ENCODE measurements at places on chromosomes 13 and 19.

DNA sequence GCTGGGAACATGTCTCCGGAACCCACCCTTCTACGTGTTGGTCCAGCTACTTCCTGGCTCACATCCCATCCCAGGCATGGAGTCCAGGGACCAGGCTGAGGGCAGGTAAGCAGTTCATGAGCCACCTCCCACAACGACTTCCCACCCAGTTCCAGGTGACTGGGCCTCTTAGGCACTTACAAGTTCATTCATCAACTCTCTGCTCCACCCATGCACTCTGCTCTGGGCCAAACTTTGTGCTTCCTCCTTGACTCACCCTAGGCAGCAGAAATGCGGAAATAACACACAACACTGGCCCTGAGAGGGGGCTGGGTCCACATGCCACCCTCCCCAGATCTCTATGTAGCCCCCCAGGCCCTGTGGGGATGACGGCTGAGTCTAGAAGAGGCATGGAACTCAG is 20.5 kb downstream of the IQCN start:
- DNase-seq: no peak

- no peak for DNase-seq
Measured at GRCh38 chr19:5837761-5838352, 1.6 kb downstream of the FUT6 start.

GRCh38 chr19:39308531-39309304 is 11.9 kb downstream of the LRFN1 start:
- no peak for DNase-seq

DNA sequence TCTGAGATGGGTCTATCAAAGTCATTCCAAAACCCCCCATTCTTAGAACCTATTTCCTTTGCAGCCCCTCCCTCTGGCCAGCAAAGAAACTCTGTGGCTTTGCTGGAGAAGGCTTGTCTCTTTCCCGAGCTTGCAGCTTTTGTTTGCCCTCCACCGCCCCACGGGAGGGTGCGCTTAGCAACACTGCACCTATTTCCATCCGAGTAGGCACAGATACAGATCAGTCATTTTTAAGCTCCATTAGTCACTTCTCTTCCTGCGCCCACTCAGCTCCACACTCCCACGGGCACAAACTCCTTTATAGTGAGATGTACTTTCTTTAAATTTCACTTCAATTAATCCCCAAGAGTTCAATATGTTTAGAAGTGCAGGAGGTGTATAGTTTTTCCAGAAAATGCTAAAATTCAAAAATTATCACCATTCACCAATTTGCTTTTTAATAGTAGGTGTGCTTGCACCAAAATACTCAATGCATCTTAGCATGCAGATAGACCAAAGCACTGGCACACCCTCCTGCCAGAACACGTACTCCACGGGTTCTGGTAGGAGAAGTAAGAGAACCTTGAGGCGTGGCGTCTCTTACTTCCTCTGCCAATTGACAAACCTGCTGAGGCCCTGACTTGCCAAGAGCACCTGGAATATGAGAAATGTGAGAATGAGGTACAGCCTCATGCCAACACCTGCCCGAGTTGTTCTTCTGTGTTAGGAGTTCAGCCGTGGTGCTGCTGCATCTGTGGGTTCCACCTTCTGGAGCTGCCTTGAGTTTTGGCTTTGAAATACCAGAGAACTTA is 183.7 kb downstream of the TEX29 start:
- peak; percentile 41 for DNase-seq

DNA sequence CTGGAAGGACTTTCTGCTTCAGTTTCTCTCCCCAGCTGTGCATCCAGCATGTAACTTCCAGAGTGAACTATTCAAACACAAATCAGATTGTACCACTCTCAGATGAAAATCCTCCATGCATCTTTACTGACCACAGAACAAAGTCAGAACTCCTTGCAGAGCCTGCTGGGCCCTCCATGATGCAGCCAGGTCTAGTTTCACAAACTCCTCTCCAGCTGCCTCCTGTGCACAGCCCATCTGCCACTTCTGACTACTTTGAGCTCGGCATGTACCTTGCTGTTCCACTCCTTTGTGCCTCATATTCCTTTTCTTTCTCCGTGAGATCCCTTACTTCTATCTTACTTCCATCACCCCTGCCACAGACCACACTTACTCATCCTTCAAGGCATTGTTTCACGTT is 31.4 kb downstream of the NALCN start:
- no peak for DNase-seq

- peak; percentile 83 for DNase-seq
Measured at GRCh38 chr13:48233046-48233888, at the start of gene ITM2B. ITM2B (plus strand) TSS chr13:48233206; CDS start chr13:48233361, 155 bp downstream.

DNA sequence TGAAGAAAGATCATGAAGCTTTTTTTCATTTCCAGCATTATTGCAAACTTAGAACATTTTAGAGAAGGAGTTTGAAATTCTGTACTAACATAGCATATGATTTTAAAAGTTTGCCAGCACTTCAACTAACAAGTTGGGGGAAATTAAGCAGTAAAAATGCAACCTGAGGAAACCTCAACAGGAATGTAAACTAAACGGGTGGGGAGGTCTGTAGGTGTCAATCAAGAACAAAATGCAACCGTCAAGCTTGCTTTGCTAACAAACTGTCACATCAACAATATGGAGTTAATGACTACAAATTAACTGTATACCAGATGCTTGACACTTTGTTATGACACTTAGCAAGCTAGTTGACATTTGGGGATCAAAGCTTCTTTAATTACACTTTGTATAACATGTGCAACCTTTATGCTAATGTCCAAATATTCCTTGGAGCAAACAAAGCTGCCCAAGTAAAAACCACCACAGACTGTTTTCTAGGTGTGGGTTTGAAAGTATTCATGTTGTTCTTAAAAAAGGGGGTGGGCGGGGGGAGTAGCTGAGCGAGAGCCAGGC is 52.1 kb downstream of the DACH1 start:
- DNase-seq: no peak

DNA sequence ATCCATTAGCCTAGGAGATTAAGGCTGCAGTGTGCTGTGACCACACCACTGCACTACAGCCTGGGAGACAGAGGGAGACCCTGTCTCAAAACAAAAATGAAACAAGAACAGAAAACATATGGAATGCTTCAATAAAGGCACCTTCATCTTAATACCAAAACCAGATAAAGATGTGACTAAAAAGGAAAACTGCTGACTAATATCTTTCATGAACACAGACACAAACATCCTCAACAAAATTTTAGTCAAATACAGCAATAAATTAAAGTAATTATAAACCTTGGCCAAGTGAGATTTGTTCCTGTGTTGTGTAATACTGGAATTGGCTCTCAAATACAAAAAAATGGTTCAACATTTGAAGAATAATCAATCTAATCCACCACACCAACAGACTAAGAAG is 103.5 kb downstream of the PRR20E start:
- no peak for DNase-seq

GRCh38 chr19:13691569-13692435 is 72.5 kb upstream of the MRI1 start:
- DNase-seq: peak; percentile 48

GRCh38 chr13:36752673-36753072 is 66.3 kb upstream of the RFXAP start:
- no peak for DNase-seq

GRCh38 chr13:44808185-44808584 is 181.1 kb downstream of the NUFIP1 start:
- no peak for DNase-seq

GRCh38 chr19:8210421-8211101 is 1.4 kb downstream of the CERS4 start:
- no peak for DNase-seq

DNA sequence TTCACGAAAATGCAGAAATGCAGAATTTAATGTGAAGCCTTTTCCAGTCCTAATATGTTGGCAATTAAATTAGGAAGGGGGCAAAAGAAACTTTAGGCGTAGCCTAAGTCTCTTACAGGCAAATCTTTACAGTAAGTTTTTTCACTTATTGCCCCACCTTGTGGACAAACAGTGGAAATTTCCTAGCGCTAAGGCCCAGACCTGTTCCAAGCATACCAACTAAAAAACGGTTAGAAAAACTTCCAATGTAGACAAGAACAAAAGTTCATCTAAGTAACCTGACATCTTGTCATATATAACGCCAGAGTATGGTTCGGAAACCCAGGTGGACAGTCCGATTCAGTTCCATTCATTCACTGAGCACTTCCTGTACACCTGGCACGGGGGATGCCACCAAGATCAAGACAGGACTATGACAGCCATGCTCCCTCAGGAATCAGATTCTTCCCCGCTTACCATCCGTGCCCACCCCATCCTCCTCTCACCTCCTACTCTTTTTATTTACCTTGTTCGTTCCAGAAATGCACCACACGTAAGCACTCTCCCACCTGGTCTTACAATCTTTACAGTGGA is 4.9 kb downstream of the ZAR1L start:
- DNase-seq: no peak

GRCh38 chr13:66995203-66995611 is 234.9 kb downstream of the PCDH9 start:
- DNase-seq: no peak

DNA sequence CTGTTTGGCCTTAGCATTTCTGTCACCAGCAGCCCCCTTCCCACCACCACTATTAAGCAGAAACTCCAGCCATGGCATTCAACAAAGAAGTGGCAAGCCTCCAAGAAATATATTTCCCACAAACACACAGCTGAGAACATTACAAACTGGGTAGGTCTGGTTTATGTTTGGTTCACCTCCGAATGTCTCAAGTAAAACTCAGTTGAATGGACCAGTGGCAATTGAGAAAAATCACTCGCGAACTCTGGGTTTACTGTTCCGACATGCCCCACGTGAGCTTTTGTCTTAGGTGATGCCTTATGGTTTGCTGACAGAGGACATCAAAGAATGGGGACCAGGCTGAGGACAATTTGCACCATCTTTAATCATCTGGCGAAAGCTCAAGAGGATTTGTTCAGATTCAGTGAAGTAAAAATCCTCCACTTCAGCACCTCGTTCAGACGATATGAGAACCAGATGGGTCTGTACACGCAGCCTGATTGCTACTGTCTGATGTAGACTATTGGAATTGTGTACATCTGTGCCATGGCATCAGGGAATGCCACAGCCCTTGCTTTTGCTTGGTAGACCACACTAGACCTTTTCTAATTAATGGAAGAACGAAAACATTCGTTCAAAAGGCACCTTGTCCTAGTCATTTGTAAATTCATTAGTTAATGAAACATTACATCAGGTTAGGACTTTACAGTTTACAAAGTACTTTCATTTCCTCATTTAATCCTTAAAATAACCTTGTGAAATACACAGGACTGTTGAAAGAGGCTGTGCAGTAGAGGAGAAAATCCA is 59.4 kb downstream of the SLC10A2 start:
- DNase-seq: no peak

DNA sequence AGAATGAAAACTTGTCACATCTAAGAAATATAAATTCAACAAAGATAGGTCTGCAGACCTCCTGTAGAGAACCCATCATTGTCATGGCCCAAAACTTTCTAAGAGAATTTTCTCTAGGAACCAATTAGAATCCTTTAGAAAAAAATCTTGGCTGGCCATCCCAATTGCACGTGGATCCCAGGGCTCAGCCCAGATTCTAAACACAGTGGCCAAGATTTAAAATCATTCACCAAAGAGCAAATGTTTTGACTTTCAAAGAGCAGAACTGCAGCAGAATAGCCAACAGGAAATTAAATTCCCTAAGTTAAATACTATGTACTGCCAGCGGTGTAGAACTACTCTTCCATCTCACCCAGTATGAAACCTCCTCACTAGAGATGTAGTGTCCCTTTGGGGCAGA is 21.3 kb downstream of the IPO5 start:
- no peak for DNase-seq

DNA sequence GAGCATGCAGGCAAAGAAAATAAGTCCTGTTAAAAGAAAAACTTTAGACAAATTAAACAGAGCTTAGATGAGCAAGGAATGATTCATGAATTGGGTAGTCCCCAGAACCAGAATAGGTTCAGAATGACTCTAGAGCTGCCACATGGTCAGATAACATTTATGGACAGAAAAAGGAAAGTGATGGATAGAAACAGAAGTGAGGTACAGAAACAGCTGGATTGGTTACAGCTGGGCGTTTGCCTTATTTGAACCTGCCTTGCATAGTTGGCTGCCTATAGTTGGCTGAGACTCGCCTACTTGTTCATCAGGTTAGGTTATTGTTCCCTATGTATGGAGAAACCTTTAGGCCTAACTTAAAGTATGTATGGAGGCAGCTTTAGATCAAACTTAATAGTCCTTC is 35.4 kb downstream of the WDFY2 start:
- no peak for DNase-seq

- no peak for DNase-seq
Measured at GRCh38 chr13:33235078-33235477, 50.5 kb downstream of the STARD13 start.

- DNase-seq: no peak
Measured at GRCh38 chr13:90205081-90205480, 1142.4 kb upstream of the MIR17HG start.

DNA sequence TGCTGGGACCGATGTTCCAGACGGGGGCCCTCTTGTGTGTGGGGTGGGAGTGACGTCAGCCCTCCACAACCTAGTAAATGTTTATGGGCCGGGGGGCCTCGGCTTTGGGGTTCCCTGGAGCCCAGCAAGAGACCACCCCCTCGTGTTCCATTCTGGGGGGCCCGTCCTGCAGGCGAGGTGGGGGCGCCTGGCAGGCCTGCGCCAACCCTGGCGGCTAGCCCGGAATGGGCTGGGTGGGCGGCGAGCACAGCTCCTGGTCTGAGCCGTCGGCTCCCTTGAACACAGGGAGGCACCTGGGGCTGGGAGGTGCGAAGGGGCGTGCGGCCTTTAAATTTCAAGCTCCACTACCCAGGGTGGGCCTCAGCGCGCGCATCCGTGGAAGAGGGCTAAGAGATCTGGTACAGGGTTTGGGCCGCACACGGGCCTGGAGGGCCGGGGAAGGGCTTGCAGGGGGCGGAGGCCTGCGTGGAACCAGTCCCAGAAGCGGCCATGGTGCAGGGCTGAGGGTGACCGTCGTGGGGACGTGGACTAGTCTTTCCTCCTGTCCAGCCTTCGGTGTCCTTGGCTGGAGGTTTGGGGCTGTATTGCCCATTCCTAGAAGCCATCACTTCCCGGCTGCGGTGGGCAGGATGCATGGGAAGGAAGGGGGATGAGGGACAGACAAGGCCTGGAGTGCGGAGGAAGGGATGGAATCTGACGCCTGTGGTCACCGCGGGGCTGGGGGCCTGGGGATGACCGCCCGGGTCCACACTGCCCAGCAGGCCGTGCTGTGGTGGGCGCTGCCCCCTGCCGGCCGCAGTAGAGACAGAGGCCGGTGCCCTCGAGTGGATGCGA is 11.4 kb downstream of the NDUFA11 start:
- no peak for DNase-seq
